Stomach (tissue), 19 donors: ENCODE measurements at places on chromosomes 6 and 20. TPM values are rescaled to one million over a fixed set of nuclear protein-coding genes. Genes with fewer than 3 reads are reported as not detected.

CITED2 gene
- 15.3 TPM for polyA plus RNA-seq

MOCS3 gene
- polyA plus RNA-seq, result 2.1 TPM

BCAS4 gene
- 5.6 TPM for polyA plus RNA-seq

SYCP2L gene
- polyA plus RNA-seq, result not detected

BNIP5 gene
- polyA plus RNA-seq, result 3.8 TPM

NMBR gene
- polyA plus RNA-seq, result not detected
